Effector memory CD8-positive, alpha-beta T cell (primary cell): ENCODE measurements at places on chromosomes 6 and 20.

DNA sequence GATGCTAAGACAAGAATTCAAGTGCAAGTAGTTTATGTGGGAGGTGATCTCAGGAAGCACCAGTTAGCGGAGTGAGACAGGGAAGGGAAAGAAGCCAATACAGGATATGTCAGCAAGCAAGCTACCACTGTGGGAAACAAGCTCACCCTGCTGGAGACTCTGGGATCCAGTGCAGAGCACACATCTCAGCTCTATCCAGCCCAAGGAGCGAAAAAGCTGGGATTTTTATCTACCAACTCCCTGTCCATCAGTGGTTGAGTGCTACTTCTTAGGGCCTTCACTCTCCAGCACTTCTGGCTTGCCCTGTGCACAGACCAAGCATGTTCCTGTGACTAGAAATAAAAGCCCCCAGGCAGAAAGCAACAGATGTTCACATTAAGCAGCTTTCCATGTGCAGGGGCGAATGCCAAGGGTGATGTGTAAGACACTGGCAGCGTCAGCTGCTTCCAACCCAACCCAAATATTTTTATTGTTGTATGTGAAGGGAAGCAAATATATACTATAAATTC is 10.8 kb upstream of the RNF24 start:
- no peaks in the 10 kb centered on the region for H3K36me3 ChIP-seq
- H3K4me3 ChIP-seq: no peak overlapping the region
- H3K27ac ChIP-seq: no peak overlapping the region
- peaks cover 24% of the 10 kb centered on the region for H3K27me3 ChIP-seq
- H3K4me1 ChIP-seq: no peaks in the 10 kb centered on the region
- DNase-seq: no peak

- DNase-seq: no peak
- H3K4me1 ChIP-seq: no peaks in the 10 kb centered on the region
Observed at GRCh38 chr6:1491025-1491424, 101.6 kb downstream of the FOXF2 start.

GRCh38 chr6:36360241-36361054 is 23.8 kb upstream of the BNIP5 start:
- H3K27me3 ChIP-seq: no peaks in the 10 kb centered on the region
- no peak overlapping the region for H3K4me3 ChIP-seq
- peak; percentile 62 for DNase-seq
- H3K36me3 ChIP-seq: peaks cover 3% of the 10 kb centered on the region

DNA sequence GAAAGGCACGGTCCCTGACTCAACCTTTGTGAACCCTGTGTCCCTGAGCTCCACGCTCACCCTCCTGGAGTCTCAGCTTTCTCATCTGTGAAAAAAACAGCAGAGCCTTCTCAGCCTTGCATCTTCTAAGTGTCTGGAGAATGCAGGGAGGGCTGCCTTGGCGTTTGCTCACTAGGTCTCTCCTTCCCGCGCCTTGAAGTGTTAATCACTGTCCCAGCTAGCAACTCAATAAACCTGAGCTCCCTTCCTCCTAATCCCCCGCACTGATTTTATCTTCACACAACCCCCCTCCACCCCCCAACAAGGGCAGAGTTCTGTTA is 34.9 kb upstream of the FOXC1 start:
- H3K36me3 ChIP-seq: peaks cover 5% of the 10 kb centered on the region
- peaks cover 73% of the 10 kb centered on the region for H3K27me3 ChIP-seq
- no peak overlapping the region for H3K27ac ChIP-seq
- DNase-seq: no peak
- no peak overlapping the region for H3K4me3 ChIP-seq

DNA sequence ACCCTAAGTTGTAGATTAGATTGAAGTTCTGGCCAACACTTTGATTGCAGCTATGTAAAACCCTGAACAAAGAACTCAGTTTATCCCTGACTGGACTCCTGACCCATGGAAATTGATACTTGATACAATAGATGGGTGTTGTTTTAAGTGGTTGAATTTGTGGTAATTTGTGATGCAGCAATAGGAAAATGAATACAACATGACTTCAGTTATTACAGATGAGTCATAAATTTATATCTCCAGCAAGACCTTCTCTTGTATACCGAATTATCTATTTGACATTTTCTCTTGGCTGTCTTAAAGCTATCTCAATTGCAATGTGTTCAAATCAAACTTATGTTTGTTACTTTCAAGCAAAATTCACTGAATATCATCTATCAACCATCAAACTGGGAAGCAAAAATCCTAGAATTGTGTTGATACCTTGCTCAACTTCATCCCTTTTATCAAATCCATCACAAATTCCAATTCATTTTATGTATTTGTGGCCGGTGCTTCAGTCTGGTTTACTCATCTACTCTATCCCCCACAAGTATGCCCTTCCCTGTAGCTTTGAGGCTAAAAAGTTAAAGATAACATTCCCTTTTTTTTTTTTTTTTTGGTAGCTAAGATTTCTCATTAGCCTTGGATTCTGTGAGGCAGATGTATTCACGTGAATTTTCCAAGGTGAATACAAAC is 129.4 kb upstream of the CENPW start:
- no peak for DNase-seq
- H3K4me3 ChIP-seq: no peak overlapping the region
- H3K27ac ChIP-seq: no peak overlapping the region
- no peaks in the 10 kb centered on the region for H3K36me3 ChIP-seq
- H3K4me1 ChIP-seq: no peaks in the 10 kb centered on the region
- H3K27me3 ChIP-seq: no peaks in the 10 kb centered on the region

GRCh38 chr6:122609881-122610689 is at the start of gene PKIB:
TSS of gene PKIB (plus strand) at chr6:122610405. CDS start at chr6:122717795, 107,390 bp downstream.
- peaks cover 7% of the 10 kb centered on the region for H3K4me1 ChIP-seq
- DNase-seq: peak; percentile 10
- H3K4me3 ChIP-seq: peak within 1 kb of the TSS; percentile 76
- H3K27ac ChIP-seq: no peak within 1 kb of the TSS

- H3K4me3 ChIP-seq: no peak overlapping the region
- no peaks in the 10 kb centered on the region for H3K27me3 ChIP-seq
- DNase-seq: no peak
- no peak overlapping the region for H3K27ac ChIP-seq
- peaks cover 7% of the 10 kb centered on the region for H3K4me1 ChIP-seq
- peaks cover 3% of the 10 kb centered on the region for H3K36me3 ChIP-seq
Observed at GRCh38 chr6:5435449-5435848, 174.1 kb downstream of the FARS2 start.

GRCh38 chr20:5024103-5024502 is 22.8 kb upstream of the SLC23A2 start:
- H3K36me3 ChIP-seq: peaks cover 2% of the 10 kb centered on the region
- H3K27ac ChIP-seq: no peak overlapping the region
- no peak for DNase-seq
- H3K4me3 ChIP-seq: no peak overlapping the region
- no peaks in the 10 kb centered on the region for H3K4me1 ChIP-seq
- no peaks in the 10 kb centered on the region for H3K27me3 ChIP-seq

DNA sequence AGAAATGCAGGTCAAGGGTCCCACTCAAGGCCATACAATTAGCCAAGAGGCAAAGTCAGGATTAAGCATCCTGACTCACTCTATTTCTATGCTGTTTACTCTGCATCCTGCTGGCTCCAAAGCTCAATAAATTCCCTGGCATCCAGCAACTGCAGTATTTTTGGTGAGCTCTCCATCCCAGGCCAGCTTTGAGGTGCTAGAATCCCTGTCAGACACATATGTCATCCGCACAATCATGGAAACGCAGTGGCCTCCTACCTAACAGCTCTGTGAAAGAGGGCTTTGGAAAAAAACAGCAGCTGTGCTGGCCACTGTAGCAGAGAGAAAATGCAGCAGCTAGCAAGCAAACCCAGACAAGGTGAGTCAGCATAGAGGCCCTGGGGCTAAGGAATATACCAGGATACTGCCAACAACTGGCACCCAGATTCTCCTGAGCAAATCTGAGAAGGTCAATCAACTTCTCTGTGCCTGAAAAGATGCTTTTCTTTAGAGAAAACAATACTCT is 58.4 kb downstream of the ANKEF1 start:
- H3K4me1 ChIP-seq: no peaks in the 10 kb centered on the region
- peaks cover 13% of the 10 kb centered on the region for H3K27me3 ChIP-seq
- H3K4me3 ChIP-seq: no peak overlapping the region
- DNase-seq: no peak

GRCh38 chr6:2157441-2158127 is 87.8 kb downstream of the GMDS start:
- H3K27ac ChIP-seq: no peak overlapping the region
- no peaks in the 10 kb centered on the region for H3K36me3 ChIP-seq

DNA sequence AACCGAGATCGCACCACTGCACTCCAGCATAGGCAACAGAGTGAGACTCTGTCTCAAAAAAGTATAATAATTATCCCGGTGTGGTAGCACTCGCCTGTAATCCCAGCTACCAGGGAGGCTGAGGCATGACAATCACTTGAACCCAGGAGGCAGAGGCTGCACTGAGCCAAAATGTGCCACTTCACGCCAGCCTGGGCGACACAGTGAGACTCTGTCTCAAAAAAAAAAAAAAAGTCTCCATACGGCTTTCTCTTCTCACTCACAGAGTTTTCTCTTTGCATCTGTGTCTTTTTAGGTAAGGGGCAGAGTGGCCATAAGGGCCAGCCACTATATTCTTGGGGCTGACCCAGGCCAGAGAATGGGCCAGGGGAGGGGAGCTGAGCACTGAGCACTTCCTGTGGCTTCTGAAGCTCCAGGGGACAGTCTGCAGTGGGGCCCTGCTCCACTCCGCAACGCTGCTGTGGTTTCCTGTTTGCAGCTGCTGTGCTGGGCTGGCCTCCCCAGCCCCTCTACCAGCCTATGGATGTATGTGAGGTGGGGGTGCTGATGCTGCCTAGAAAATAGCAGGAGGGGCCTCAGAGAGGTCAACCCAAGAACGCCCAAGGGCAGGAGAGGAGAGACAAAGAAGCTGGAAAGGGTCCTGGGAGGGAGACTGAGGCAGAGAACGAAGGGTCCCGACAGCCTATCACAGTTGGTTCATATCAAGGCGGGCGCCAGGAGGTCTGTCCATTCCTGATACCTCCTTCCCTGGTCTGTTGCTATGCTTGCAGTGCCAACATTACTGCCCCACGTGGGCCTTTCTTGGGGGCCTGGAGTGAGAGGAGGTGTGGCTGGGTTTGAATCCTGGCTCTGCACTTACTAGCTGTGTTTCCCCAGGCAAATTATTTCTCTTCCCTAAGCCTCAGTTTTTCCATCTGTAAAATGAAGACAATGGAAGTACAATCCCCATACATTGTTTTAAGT is 16.0 kb downstream of the SLA2 start:
- H3K36me3 ChIP-seq: peaks cover 84% of the 10 kb centered on the region
- peaks cover 50% of the 10 kb centered on the region for H3K4me1 ChIP-seq
- no peaks in the 10 kb centered on the region for H3K27me3 ChIP-seq
- peak; percentile 43 for DNase-seq
- peak overlapping the region; percentile 83 for H3K4me3 ChIP-seq

- H3K36me3 ChIP-seq: no peaks in the 10 kb centered on the region
- H3K4me1 ChIP-seq: peaks cover 2% of the 10 kb centered on the region
- H3K27ac ChIP-seq: peak overlapping the region; percentile 5
- H3K4me3 ChIP-seq: no peak overlapping the region
Observed at GRCh38 chr6:10585209-10585845, 64.2 kb downstream of the GCNT2 start.

DNA sequence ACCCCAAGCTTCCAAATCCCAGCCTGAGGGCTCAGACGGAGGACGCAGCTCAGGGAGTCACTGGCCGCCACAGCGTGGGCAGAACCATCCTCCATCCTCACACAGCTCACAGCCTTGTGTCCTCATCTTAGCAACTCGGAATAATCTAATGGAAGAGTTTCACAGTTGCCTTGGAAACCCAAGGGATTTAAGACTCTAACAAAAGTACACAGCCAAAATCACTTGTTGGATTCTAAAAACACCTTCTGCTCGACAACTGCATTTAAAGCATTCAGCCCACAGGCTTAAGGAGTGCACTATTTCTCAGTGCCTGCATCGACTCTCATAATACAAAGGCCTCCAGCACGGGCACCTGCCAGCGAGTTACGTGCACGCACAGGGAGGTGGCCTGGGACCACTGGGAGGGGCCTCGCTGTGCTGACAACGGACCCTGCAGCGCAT is 45.4 kb downstream of the ZBTB46 start:
- H3K4me1 ChIP-seq: peaks cover 11% of the 10 kb centered on the region
- H3K4me3 ChIP-seq: no peak overlapping the region
- H3K36me3 ChIP-seq: peaks cover 12% of the 10 kb centered on the region
- peaks cover 11% of the 10 kb centered on the region for H3K27me3 ChIP-seq
- no peak for DNase-seq
- no peak overlapping the region for H3K27ac ChIP-seq

GRCh38 chr20:19095762-19096161 is 116.7 kb upstream of the SLC24A3 start:
- no peaks in the 10 kb centered on the region for H3K27me3 ChIP-seq
- no peak overlapping the region for H3K4me3 ChIP-seq
- peaks cover 3% of the 10 kb centered on the region for H3K36me3 ChIP-seq
- no peaks in the 10 kb centered on the region for H3K4me1 ChIP-seq
- no peak overlapping the region for H3K27ac ChIP-seq

GRCh38 chr6:93420163-93420795 is 920 bp upstream of the EPHA7 start:
- no peaks in the 10 kb centered on the region for H3K36me3 ChIP-seq
- no peaks in the 10 kb centered on the region for H3K4me1 ChIP-seq
- peaks cover 24% of the 10 kb centered on the region for H3K27me3 ChIP-seq
- H3K4me3 ChIP-seq: no peak overlapping the region
- H3K27ac ChIP-seq: no peak overlapping the region

DNA sequence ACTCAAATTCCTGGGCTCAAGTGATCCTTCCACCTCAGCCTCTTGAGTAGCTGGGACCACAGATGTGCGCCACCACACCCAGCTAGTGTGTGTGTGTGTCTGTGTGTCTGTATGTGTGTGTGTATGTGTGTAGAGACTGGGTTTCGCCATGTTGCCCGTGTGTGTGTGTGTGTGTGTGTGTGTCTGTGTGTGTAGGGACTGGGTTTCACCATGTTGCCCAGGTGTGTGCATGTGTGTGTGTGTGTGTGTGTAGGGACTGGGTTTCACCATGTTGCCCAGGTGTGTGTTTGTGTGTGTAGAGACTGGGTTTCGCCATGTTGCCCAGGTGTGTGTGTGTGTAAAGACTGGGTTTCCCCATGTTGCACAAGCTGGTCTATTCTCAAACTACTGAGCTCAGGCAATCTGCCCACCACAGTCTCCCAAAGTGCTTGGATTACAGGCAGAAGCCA is 28.3 kb downstream of the CDK5RAP1 start:
- H3K4me3 ChIP-seq: peak overlapping the region; percentile 3
- H3K27ac ChIP-seq: peak overlapping the region; percentile 95
- H3K36me3 ChIP-seq: peaks cover 42% of the 10 kb centered on the region
- H3K4me1 ChIP-seq: peaks cover 17% of the 10 kb centered on the region

DNA sequence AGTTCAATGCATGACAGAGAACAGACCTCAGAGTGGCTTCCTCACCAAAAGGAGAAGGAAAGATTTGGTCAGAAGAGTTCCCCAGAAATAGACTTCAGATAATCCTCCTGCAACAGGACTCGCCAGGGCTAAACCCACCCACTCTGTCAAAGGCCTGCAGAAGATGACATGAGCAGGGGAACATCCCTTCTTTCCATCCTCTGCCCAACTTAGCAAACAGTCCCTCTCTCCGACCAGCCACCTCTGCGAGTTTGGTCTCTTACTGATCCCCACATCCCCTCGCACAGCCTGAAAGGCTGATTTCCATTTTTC is 7.5 kb downstream of the NFATC2 start:
- H3K4me3 ChIP-seq: peak overlapping the region; percentile 67
- peak overlapping the region; percentile 98 for H3K27ac ChIP-seq
- H3K27me3 ChIP-seq: no peaks in the 10 kb centered on the region
- peaks cover 58% of the 10 kb centered on the region for H3K36me3 ChIP-seq
- peaks cover 93% of the 10 kb centered on the region for H3K4me1 ChIP-seq
- no peak for DNase-seq

GRCh38 chr6:153373869-153374268 is 242.8 kb upstream of the RGS17 start:
- H3K36me3 ChIP-seq: no peaks in the 10 kb centered on the region
- no peak overlapping the region for H3K4me3 ChIP-seq
- H3K4me1 ChIP-seq: no peaks in the 10 kb centered on the region
- no peak overlapping the region for H3K27ac ChIP-seq
